Activated T-cell treated with anti-CD3 and anti-CD28 coated beads, Interleukin-2, amount 50 U/mL, for 72 hours (primary cell): ENCODE measurements at places on chromosomes 12 and 14. TPM values are rescaled to one million over a fixed set of nuclear protein-coding genes. Genes with fewer than 3 reads are reported as not detected.

Gene RNASE2
- not detected for total RNA-seq

Gene CFAP54
- total RNA-seq: 0.67 TPM

Gene SLCO1A2
- total RNA-seq: not detected

Gene IRAK3
- total RNA-seq: 1.3 TPM

Gene COQ6
- total RNA-seq: 20.4 TPM

Gene SLC7A7
- 0.21 TPM for total RNA-seq

Gene HOXC12
- not detected for total RNA-seq

Gene SLC24A4
- total RNA-seq: not detected

Gene PDE3A
- not detected for total RNA-seq

Gene PTPRB
- total RNA-seq: not detected

Gene GRIP1
- total RNA-seq: 0.44 TPM

DNA sequence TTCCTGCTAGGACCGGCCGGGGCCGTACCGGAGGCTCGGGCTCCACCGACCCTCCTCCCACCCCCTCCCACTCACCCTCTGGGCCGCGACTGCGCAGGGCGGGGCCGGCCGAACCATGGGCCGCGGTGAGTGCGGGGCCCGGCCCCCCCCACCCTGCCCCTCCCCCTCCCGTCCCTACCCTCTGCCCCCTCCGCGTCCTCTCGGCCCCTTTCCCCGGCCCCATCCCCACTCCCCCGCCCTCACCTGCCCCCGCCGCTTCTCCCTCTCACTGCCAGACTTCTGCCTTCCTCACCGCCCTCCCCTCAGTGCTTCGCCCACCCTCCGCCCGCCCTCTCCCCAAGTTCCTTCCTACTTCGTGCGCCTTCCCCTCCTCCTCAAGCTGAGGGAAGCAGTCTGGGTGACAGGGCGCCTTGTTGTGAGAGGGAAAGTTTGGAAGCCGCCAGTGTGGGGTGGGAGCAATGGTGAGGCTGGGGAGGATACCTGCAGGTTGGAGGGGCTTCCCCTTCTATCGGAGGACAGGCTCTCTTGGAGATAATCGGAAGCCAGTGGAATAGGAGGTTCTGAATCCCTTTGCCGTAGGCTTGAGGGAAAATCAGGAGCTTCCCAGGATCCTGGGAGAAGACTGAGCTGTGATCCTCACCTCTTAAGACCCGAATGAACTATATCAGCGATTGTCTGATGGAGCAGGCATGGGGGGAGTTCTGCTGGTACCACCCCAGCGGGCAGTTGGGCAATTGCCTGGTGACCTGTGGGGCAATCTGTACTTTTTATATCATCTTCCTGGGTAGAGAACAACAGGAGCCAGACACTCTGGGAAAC is 472 bp downstream of the MBD6 start:
- no peak for DNase-seq

GRCh38 chr12:52185400-52185967 is 6.3 kb downstream of the KRT80 start:
- DNase-seq: no peak

DNA sequence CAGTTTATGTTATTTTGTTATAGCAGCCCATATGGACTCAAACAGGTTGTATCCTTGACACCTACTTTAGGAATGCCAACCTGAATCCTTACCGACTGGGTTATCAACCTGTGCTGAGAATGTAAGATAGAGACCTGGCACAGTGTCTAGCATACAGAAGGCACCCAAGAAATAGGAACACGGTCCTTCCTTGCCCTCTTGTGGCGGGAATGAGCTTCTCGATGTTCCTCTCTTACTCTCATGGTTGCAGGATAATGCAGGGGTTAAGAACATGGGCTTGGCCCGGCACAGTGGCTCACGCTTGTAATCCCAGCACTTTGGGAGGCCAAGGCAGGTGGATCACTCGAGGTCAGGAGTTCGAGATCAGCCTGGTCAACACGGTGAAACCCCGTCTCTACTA is 6.5 kb downstream of the C12orf43 start:
- no peak for DNase-seq

DNA sequence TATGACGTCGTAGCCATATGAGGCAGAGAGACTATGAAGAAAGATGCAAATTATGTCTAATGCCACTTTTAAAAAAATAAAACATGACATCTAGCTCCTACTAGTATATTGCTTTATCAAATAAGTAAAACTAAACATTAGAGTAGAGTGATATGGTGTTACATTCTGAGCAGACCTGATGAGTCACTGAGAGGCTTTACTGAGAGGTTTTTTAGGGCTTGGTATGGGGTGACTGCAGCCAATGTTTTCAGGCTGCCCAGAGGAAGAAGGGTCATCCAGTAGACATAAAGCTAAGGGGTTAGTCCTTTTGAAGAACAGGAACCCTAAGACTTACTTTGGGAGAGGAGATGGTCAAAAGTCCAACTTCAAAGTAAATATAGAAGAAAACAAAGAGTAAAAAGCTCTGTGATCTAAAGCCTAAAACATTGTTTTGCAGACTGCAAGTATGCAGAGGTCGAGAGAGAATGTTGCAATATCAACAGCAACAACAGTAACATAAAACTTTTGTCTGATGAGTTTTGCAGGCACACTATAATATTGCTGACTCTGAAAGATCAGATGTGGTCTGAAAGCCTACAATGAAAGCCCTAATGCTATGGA is 774.7 kb downstream of the TMTC2 start:
- DNase-seq: no peak

GRCh38 chr14:63949696-63950095 is 96.9 kb downstream of the SYNE2 start:
- DNase-seq: no peak

- DNase-seq: no peak
Measured at GRCh38 chr12:90261283-90261682, 552.6 kb upstream of the ATP2B1 start.

- no peak for DNase-seq
Measured at GRCh38 chr12:46473634-46474329, 101.2 kb upstream of the SLC38A2 start.

GRCh38 chr14:22852599-22852939 is 16.2 kb downstream of the MMP14 start:
- DNase-seq: no peak

DNA sequence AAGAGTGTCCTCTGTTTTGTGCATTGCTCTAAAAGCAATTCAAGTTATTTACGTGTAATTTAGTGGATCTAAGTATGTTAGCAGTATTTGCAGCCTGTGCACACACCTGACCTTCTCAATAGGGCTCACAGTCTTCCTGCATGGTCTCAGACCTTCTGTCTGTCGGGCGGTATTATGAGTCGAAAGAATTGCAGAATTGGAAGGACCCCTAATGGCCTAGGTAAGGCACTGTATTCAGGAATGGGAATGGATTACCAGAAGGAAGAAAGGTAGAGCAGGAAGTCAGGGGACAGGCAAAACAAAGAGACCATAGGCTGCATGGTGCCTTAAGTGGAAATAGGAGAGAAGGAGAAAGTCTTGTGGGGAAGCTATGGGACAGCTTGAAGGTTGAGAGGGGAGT is 341.6 kb downstream of the VRK1 start:
- no peak for DNase-seq

- DNase-seq: no peak
Measured at GRCh38 chr12:108576660-108577234, 14.4 kb downstream of the ISCU start.

DNA sequence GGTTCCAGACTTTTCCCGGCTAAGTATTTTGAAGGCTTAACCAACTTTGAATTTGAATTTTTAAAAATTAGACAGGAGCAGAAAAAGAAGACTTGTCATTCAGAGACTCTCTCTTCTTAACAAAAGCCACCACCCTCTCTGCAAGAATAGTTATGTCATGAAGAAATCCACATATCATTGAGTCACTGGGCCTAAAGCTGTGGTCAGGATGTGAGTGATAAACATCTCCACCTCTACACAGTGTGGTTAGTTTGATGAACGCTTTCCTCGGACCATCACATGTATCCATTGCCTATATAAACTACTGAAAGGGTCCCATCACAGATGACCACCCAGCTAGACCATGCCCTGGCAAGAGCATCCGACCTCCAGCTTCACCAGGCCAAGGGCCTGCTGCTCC is 226.1 kb downstream of the KSR2 start:
- DNase-seq: no peak

GRCh38 chr12:104130760-104131159 is 7.2 kb downstream of the NFYB start:
- no peak for DNase-seq

DNA sequence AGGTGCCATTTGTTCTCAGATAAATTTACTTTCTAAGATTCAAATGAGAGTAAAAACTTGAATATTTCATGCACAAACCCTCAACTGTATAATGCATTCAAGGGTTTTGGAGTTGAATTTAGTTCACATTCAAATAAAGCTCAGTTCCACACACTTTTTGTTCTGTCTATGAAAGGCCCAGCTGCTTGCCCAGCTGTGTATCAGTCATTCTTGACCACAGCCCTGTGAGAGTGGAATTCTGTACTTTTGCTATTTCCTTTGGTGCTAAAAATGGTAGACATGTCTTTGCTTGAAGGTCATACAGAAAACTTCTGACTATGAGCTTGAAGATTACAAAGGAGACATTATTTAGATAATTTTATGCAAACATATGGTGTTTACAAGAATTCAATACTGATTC is 110.4 kb downstream of the KCNC2 start:
- no peak for DNase-seq

GRCh38 chr12:52946797-52947547 is 1.9 kb upstream of the KRT18 start:
- no peak for DNase-seq

GRCh38 chr14:52992236-52992870 is 41.5 kb upstream of the FERMT2 start:
- no peak for DNase-seq

GRCh38 chr14:31216359-31216758 is 8.8 kb upstream of the HECTD1 start:
- no peak for DNase-seq

DNA sequence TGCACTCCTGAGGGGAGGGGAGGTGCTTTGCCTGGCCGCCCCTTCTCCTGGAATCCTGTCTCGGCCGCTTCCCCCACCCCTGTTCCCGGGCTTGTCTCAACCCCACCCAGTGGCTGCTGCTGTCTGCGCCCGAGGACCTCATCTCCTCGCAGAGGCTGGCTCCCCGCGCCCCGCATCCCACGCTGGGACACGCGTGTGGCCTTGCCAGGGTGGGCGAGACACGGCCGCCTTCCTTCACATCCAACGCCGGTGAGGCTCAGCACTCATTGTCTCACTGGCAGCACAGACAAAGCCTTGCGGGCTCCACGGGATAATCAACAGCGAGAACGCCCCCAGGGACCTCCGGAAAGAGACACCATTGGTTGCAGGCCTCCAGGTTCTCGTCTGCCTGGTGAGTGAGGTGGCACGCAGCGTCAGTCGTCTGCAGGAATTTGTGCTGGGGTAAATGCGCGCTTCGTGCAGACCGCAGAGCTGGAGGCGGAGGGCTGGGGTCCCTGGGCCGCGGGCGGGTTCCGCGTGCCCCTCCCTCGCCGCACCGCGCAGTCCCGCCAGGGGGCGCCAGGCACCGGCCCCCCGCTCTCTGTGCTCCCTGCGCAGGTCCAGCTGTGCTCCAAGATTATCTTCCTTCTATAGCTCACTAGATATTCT is 26.8 kb downstream of the CCDC177 start:
- DNase-seq: peak; percentile 47

- DNase-seq: no peak
Measured at GRCh38 chr14:68939893-68940613, 39.0 kb downstream of the ACTN1 start.

DNA sequence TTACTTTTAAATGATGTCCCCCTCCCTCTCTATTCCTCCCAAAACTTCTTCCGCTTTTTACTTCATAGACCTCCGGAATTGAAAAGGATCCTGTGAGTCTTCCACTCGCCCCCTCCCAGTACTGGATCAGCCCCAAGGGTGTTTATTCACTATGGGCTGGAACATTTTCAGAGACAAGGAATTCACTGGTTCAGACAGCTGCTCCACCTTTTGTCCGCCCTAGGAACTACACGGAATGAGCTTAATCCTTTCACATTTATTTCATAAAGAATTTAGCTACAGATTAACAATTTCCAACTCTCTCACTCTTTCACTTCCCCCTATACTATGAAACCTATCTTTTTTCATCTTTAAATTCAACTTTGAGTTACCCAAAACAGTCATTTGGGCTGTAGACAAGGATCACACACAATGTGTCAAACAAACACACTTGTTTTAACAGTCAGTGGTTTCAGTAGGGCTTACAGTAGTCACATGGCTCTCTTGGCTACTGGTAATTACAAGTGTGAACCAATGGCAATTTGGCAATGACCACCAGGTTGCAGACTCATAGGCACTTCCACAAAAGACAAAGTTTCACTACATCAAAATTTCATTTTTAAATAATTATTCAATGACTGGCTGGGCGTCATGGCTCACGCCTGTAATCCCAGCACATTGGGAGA is 20.6 kb downstream of the CNIH1 start:
- no peak for DNase-seq

DNA sequence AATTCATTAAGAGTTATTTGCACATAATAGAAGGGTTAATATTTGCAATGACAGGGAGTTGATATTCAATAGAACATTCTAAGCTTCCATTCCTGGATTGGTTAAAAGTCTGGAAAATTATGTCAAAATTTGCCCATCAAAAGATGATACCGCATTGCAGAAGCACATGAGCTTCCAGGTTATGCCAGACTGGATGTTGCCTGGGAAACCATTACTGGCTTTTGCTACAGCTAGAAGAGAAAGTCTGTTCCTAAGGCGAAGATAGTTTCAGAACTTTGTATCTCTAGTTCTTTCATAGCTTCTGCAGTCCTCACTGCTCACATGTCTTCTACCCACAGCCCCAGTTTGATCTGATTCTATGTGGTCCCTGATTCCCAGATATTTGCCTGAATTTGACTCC is 122.4 kb upstream of the AMIGO2 start:
- DNase-seq: no peak

DNA sequence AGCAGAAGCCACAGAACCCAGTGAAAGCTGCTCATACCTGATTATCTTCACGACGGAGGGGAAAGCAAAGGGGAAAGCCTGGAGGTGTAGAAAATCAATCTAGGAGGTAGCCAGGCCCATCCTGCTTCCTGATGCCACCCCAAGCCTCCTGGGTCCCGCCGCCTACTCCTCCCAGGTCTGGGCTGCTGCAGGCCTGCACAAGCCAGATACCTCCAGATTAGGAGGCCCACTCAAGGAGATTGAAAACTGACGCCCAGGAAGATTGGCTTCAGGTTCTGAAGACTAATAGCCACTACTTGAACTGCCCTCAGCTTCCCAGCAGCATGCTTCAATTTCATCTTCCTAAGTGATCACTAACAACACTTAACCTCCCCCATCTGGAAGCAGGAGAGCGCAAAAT is 87.1 kb downstream of the GCH1 start:
- DNase-seq: no peak

DNA sequence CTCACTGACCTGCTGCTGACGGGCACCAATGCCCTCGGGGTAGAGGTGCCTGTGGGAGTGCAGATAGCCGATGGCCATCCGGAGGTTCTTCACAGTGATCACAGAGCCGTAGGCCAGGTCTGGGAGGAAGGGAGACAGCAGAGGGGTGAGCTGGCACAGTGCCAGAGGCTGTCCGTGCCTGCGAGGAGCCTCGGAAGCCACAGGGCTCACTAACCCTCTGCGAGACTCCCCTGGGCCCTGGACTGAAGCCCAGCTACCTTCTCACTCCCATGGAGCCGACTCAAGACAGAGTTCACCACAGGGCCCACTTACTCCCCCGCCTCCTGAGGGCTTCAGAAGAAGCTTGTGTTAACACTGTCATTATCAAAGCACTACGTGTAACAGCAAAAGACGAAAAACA is 24.5 kb downstream of the POMT2 start:
- DNase-seq: no peak
